NCI-H524 treated with DMSO at 0.1 percent for 48 hours (cell line): ENCODE measurements at places on chromosomes 12 and 14.
A peak's percentile ranks its signal among the peaks of the same experiment; 100 is the strongest.

- no peak for DNase-seq
Observed at GRCh38 chr12:127121494-127122084, 1145.4 kb upstream of the TMEM132C start.

GRCh38 chr14:84040101-84040500 is 1489.8 kb upstream of the FLRT2 start:
- DNase-seq = no peak

DNA sequence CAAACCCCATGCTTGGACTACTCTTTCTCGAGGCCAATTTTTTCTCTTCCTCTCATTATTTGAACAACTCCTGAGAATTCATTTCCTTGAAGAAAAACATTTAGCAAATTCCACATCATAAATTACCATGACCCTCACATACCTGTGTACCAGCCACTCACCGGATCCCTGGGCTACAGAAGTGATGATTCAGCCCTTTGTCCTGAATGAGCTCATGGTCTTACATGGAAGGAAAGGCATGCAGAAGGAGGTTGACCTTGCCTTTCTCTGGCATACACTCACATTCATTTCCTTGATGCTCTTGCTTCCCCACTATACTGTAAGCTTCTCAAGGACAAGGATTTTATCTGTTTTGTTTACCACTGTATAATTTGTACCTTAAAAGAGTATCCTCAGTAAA is 191.5 kb downstream of the SLC5A8 start:
- DNase-seq = no peak

GRCh38 chr14:75249251-75249957 is 29.2 kb upstream of the FOS start:
- no peak for DNase-seq

GRCh38 chr14:95174184-95174792 is 17.0 kb upstream of the DICER1 start:
- no peak for DNase-seq

DNA sequence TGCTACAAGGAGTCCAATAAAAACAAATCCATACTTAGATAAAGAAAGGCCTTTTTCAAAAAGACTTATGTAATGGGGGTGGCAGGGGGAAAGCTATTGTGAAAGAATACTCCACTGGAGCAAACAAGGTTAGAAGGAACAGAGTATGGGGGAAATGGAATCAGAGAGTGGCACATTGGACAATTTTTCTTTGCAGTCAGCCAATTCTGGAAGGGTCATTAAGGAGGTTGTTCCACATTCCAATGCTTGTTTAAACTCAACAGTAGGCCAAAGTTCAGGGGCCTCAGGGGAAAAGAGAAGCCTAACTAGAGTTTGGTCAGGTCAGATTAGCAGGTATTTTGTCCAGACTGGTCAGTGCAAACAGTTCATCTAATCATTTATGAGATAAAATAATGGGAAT is 105.2 kb upstream of the RESF1 start:
- DNase-seq = no peak

GRCh38 chr14:23173031-23173430 is 10.4 kb downstream of the SLC7A8 start:
- DNase-seq = no peak

DNA sequence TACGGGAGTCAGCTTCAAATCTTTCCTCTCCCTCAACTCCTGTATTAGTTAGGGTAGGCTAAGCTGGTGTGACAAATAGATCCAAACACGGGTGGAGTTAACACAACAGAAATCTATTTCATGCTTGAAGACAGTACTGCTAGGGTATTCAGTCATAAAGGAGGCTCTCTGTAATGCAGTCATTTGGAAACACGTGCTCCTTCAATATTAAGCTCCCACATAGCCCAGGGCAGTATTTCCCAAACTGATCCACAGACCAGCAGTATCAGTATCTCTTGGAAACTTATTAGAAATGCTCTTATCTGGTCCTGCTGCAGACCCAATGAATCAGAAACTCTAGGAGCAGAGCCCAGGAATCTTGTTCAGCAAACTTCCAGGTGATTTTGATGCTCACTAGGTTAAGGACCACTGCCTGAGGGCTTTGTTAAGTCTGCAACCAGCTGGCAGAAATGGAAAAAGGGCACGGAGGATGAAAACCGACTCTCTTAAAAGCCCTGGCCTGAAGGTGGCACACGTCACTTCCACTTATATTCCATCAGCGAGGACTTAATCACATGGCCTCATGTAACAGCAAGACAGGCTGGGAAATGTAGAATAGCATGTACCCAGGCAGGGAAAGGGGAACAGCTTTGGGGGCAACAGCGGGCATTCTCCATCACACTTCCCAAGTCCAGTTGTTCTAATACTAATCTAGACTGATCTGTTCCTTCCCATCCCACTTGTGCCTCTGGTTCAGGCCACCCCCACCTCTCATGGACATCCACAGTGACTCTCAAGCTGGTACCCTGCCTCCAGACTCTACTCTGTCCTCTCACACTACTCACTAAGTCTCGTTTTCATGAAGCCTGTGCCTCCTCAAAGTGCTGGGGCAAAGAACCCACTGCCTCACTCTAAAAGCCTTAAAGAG is 38.2 kb upstream of the RIC8B start:
- peak; percentile 42 for DNase-seq

GRCh38 chr12:68271346-68271745 is 17.9 kb upstream of the IL22 start:
- DNase-seq = no peak

- DNase-seq = no peak
Observed at GRCh38 chr12:58359084-58359483, 417.7 kb downstream of the ATP23 start.

- peak; percentile 67 for DNase-seq
Observed at GRCh38 chr14:76651410-76652055, 109.7 kb upstream of the VASH1 start.

- DNase-seq = no peak
Observed at GRCh38 chr14:78673845-78674244, 503.7 kb downstream of the NRXN3 start.

DNA sequence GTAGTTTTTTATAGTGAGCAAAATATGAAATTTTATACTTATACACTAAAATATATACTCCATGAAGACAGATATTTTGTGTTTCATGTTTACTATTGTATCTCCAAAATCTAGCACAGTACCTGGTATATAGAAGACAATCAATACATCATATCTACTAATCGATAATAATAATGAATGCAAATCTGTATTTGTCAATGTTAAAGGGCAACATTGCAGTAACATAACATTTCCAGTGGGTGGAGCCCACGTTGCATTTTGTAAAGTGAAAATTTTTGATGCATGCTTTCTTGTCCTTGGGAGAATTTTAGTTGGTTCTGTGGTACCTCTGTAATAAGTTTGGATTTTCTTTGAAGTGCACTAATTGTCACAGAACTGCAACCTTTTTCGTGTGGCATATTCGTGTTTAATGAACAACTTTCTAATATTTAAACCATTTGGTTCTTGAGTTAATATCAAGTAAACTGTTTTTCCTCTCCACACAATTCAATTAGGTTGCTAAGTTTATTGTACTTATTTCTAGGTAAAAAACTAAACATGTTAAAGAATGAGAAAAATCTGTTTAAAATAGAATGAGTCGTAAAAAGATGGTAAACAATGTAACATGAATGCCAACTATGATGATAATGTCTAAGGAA is 47.4 kb downstream of the AVPR1A start:
- no peak for DNase-seq

GRCh38 chr12:105235281-105235731 is 668 bp downstream of the APPL2 start:
- no peak for DNase-seq

- DNase-seq = no peak
Observed at GRCh38 chr12:15924956-15925355, 13.8 kb downstream of the DERA start.

DNA sequence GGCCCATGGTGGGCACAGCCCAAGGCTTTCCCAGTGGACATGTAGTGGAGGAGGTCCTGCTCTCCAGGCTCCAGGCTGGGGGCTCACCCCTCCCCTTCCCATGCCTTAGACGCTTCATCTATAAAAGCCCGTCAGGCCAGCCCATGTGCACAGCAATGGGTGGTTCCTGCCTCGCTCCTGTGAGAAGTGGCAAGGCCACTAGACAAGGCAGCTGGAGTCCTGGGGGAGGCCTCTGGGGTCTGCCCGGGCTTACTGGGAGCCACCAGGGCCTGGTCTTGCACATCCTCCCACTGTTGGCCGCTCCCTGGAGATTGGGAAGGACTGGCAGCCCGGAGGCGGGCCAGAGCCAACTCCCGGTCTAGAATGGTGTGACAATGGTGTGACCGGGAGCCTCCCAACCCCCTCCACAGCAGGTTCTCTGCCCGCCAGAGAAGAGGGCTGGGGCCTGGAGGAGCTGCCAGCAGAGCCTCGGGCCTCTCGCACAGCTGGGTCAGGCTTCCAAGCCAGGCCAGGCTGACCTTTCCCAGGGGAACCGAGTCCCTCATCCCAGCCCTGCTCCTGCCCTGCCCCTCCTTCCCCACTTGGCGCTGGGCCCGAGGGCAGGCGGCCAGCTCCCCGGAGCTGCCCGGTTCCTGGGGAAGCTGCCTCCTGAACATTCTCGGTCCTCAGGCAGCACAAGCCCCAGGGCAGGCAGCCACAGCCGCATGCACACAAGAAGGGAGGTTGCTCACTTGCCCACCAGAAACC is 97.9 kb downstream of the RFLNA start:
- no peak for DNase-seq

DNA sequence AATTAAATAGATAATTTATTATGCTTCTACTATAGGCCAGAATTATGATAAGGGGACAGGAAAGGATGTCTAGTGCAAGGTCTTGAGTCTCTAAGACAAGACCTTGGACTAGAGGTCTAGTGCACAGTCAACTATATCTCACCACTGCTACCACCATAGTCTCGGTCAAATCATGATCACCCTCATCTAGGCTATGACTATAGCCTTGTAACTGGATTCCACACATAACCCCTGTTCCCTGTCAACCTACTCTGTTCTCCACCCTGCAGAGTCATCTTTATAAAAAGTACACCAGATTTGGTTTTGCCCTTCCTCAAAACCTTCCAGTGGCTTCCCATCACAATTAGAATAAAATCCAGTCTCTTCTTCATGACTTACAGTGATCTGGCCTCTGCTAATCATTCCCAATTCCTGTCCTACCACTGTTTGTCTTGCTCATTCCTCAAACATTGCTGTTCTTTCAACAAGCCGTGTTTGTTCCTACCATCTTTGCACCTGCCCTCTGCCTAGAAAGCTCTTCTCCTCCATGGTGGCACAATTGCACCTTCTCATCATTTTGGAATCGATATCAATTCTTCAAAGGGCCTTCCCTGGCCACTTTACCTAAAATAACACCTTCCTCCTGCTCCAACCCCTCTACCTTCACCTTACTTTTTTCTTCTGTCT is 169.4 kb downstream of the FOXN3 start:
- no peak for DNase-seq

DNA sequence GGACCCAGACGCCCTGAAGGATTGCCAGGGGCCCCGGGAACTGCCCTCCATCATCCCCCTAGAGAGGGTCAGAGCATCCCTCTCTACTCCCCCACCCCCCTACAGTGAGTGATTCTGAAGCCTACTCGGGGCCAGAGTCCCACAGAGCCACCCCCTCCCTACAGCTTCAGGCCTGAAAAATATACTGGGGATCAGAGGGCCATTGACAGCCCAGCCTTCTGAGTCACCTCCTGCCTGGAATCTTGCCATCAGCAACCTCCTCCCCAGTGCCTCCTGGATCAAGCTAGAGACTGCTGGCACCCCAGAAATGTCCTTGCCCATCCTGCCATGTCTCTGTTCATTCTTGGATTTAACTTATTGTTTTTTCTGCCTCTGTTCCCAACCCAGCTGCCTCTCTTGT is 21.7 kb upstream of the MIA2 start:
- no peak for DNase-seq

- DNase-seq = no peak
Observed at GRCh38 chr14:60573943-60574495, 65.1 kb downstream of the SIX6 start.

- DNase-seq = no peak
Observed at GRCh38 chr12:17148706-17149105, 542.7 kb upstream of the LMO3 start.

- DNase-seq = no peak
Observed at GRCh38 chr12:45582986-45583659, 146.4 kb upstream of the ARID2 start.

DNA sequence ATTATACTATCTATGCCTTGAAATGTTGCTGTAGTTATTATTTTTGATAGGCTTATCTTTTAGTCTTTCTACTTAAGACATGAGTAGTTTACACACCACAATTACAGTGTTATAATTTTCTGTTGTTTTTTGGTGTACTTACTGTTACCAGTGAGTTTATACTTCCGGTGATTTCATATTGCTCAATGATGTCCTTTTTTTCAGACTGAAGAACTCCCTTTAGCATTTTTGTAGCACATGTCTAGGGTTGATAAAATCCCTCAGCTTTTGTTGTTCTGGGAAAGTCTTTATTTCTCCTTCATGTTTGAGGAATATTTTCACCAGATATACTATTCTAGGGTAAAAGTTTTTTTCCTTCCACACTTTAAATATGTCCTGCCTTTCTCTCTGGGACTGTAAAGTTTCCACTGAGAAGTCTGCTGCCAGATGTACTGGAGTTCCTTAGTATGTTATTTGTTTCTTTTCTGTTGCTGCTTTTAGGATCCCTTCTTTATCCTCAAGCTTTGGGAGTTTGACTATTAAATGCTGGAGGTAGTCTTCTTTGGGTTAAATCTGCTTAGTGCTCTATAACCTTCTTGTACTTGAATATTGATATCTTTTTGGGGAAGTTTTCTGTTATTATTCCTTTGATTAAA is 41.5 kb upstream of the FERMT2 start:
- DNase-seq = no peak

- DNase-seq = peak; percentile 76
Observed at GRCh38 chr14:42929806-42930480, 1323.3 kb downstream of the LRFN5 start.

DNA sequence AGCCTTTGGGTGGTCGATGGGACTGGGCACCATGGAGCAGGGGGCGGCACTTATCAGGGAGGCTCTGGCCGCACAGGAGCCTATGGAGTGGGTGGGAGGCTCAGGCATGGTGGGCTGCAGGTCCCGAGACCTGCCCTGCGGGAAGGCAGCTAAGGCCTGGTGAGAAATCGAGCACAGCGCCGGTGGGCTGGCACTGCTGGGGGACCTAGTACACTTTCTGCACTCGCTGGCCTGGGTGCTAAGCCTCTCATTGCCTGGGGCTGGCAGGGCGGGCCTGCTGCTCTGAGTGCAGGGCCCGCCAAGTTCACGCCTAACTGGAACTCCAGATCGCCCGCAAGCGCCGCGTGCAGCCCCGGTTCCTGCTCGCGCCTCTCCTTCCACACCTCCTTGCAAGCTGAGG is 33.1 kb upstream of the SLCO1B3 start:
- DNase-seq = no peak

GRCh38 chr14:95683793-95684192 is 2.4 kb upstream of the TCL1B start:
- DNase-seq = no peak
